Inflammatory macrophage (primary cell): ENCODE measurements at places on chromosomes 4 and X.
A peak's percentile ranks its signal among the peaks of the same experiment; 100 is the strongest.

DNA sequence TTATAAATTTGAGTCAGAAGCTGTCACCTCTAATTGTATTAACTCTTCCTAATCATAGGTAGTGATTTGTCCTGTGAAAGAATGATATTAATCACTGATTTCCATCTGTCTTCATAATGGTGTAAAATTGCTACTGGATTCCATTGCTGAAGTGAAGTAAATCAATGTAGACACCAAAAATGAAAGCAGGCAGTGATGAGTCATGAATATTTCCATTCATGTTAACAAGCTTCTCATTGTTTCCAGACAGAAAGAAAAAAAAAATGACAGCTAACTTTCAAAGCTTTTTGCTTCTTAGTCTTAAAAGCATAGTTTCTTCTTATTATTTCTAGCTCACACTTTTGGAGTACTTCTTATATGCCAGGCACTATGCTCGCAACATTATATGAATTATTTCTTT is 21.5 kb downstream of the FAM114A1 start:
- peak; percentile 19 for DNase-seq

- peak; percentile 78 for DNase-seq
Observed at GRCh38 chr4:164956766-164957643, 20.5 kb downstream of the TRIM61 start.

DNA sequence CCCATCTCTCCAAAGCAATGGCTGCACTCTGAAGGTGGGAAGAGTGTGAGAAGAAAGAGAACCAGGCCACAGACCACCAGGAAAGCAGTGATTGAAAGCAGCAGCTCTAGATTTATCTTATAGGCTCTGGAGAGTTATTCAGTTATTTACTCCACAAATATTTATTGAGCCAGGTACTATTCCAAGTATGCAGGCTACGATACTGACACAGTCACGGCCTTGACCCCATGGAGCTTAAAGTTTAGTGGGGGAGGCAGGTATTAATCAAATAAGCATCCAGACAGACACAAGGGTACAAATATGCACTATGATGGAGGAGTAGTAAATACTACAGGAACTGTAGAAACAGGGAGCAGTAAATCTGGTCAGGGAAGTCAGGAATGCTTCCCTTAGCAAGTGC is 2.8 kb downstream of the TMEM185A start:
- no peak for DNase-seq

DNA sequence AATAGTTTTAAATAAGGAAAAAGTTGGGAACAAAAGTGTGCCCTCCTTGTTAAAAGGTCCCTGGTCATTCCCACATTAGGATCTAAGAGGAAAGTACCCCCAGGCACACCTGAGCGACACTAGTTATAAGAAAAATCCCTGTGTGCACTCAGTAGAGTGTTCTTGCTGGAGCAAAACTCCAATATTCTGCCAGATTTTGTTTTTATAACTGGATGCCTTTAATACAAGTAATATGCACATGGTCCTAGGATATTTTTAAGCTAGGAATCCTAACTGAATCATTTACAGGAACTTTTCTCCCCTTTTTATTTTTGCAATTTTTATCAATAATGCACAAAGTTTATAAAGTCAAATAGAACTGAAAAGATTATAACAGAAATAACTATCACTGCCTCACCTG is 68.6 kb downstream of the BEND4 start:
- no peak for DNase-seq

- no peak for DNase-seq
Observed at GRCh38 chr4:102774254-102774653, 13.5 kb upstream of the MANBA start.

GRCh38 chr4:143381189-143382118 is 44.8 kb downstream of the GAB1 start:
- DNase-seq, result no peak

DNA sequence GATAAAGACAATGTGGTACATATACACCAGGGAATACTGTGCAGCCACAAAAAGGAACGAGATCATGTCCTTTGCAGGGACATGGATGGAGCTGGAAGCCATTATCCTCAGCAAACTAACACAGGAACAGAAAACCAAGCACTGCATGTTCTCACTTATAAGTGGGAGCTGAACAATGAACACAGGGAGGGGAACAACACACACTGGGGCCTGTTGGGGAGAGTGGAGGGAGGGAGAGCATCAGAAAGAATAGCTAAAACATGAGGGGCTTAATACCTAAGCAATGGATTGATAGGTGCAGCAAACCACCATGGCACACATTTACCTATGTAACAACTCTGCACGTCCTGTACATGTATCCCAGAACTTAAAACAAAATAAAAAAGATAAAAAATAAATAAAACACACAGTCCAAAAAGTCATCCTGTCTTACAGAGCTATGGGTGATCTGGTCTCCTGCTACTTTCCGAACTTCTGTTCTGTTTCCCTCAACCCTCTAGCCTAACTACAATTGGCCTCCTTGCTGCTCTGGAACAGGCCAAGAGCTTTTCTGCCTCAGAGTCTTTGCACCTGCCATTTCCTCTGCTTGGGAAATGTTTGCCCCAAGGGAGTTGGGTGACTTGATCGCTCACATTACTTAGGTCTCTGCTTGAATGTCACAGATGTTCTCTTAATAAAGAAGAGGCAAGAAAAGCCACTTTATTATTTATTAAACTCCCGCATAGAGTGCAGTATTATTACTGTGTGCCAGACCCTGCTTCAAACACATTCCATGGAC is 1.1 kb upstream of the CD38 start:
- DNase-seq, result no peak

DNA sequence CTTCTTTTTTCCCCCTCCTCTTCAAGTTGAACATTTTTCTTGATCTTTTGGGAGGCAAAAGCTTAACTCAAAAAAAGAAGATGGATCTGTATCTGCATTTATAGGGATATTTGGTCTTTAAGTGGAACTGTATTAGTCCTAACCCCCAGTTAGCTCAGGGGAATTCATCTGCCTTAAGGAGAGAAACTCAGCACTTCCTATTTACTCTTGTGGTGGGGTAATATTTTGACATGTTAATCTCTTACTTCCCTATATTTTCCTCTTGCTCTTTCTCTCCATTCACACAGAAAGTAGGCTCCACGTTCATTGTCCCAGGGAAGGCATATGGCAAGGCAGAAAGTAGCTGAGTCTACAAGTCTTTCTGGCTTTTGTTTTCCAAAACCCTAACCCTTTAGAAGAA is 5.3 kb downstream of the LRRC66 start:
- no peak for DNase-seq

- DNase-seq, result no peak
Observed at GRCh38 chrX:87582453-87582852, 64.9 kb downstream of the KLHL4 start.

GRCh38 chr4:185033950-185034349 is 15.7 kb downstream of the HELT start:
- DNase-seq, result peak; percentile 6

- DNase-seq, result no peak
Observed at GRCh38 chr4:16457944-16458343, 231.7 kb upstream of the TAPT1 start.

DNA sequence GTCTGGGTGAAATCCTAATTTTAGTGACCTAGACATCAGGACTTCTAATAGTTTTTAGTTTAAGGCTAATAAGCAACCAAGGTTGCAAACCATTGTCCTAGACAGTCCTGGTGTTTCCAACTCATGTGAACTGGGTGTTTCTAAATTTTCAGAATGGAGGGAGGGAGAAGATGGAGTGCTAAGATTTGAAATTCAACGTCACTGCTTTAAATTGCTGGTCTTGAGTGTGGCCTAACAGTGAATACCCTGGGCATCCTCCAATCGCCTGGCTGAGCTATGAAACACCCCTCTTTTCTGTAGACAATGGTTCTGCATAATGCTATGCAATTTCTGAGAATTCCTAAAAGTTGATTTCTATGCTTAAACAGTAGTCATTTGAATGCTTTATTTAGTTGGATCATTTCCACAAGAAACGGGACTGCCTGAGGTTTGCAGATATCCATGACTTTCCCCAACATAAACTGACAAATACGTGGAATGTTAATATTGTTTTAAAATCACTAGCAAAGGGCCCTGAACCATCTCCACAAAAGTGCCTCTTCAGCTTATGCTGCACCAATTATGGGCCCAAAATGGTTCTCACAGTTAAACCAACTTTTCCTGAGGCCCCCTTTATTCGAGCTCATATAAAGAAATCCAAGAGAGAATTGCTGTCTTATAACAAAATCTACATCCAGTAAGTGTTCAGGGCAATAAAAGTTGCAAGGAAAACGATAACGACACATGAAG is 1.1 kb downstream of the FBXL5 start:
- peak; percentile 63 for DNase-seq

- no peak for DNase-seq
Observed at GRCh38 chr4:122658377-122658776, 37.5 kb upstream of the IL21 start.

GRCh38 chr4:177413076-177413475 is 29.2 kb downstream of the AGA start:
- DNase-seq, result no peak

DNA sequence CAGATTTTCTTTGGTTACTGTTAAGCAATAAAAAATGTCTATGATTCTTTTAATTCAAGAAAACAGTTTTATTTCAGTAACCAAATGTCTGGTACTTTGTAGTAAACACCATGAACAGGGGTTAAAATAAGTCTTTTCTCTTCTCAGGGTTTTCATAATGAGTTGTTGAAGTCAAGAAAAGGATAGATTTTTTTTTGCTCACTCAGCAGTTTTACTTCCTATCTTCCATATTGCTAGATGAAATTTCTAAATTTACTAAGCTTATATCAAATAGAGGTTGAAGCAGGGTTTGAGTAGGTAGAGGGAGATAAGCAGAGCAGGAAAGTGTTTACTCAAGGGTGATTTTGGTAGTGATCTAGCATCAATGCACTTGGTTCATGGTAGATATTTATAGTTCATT is 1031.3 kb downstream of the C4orf33 start:
- DNase-seq, result no peak

DNA sequence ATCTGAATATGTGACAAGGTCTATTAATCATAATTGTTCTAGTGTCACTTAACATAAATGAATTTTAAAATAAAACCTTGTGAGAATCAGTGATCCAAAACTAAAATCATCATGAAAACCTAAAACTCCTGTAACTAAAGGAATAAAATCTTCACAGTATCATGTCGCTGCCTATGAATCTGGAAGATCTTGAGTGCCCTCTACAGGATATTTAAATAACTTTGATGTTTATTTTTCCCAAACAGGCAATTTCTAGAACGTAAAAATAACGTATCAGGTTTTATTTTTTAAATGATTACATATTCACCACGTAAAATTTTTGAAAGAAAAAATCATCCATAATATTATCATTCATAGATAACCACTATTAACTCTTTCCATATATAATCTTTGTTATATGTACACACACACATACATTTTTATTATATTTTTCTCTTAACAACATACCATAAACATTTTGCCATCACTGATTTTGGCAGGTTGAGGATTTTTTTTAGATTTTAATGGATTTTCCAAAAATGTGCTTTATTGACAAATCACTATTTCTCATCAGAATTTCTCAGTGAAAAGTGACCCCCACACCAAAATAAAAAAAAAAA is 79.6 kb downstream of the COMMD8 start:
- peak; percentile 24 for DNase-seq

GRCh38 chr4:72564184-72564583 is 4.8 kb downstream of the ADAMTS3 start:
- DNase-seq, result no peak

DNA sequence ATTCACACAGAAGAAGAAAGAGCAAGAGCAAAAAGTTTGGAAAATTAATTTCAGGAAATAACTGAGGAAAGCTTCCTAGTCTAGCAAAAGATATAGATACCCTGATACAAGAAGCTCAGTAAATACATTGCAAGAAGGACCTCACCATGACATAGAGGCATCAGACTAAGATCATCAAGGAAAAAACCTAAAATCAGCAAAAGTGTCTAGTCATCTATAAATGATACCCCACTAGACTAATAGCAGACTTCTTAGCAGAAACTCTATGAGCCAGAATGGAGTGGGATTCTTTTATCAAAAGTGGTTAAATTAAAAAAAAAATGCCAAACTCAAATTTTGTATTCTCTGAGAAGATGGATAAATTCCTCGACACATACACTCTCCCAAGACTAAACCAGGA is 10.5 kb upstream of the APOOL start:
- no peak for DNase-seq

DNA sequence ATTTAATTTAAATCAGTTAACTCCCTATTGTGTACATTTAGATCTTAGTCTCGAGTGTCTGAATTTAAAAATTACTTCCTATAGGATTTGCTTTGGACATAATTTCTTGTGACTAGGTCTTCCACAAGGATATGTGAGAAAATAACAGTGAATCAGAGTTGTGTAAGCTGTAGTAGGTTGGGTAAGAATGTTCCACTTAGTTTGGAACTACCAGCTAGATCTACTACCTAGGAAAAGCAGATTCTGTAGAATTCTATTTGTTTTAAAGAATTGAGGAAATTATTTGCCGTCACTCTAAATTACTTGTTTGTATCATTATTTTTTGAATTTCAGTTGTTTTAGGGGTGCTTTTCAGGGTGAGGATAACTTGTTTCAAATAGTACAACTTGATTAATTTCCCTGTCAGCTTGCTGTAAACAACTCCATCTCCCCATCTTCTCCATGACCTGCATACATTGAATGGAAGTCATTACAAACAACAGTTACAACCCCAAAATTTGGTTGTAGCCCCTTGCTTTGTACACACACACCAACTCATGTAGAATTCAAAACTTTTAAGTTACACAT is 1.3 kb downstream of the MTHFD2L start:
- DNase-seq, result peak; percentile 52

- no peak for DNase-seq
Observed at GRCh38 chrX:152928761-152929400, 31.0 kb downstream of the ZNF185 start.

GRCh38 chr4:128249787-128250668 is 37.6 kb downstream of the PGRMC2 start:
- no peak for DNase-seq

- DNase-seq, result no peak
Observed at GRCh38 chr4:68365068-68365467, 15.2 kb upstream of the YTHDC1 start.

GRCh38 chrX:70026851-70027200 is 22.9 kb downstream of the AWAT2 start:
- no peak for DNase-seq

- no peak for DNase-seq
Observed at GRCh38 chr4:148077581-148077980, 345.7 kb downstream of the ARHGAP10 start.

- no peak for DNase-seq
Observed at GRCh38 chr4:53592686-53593501, 1.6 kb upstream of the LNX1 start.

DNA sequence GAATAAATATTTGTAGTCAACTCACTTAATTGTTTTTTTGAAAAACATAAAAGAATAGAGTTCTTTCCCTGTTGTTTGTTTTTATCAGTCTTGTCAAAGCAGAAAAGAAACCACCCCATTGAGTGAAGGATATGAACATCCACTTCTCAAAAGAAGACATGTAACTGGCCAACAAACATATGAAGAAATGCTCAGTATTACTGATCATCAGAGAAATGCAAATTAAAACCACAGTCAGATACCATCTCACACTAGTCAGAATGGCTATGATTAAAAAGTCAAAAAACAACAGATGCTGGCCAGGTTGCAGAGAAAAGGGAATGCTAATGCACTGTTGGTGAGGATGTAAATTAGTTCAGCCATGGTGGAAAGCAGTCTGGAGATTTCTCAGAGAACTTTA is 326.1 kb upstream of the EMCN start:
- DNase-seq, result no peak

- DNase-seq, result no peak
Observed at GRCh38 chr4:57318703-57319102, 208.5 kb upstream of the IGFBP7 start.

GRCh38 chr4:20327808-20328207 is 76.1 kb downstream of the SLIT2 start:
- DNase-seq, result no peak

GRCh38 chr4:6472008-6472386 is 417 bp downstream of the PPP2R2C start:
- DNase-seq, result no peak
